ENCODE measurements at places on chromosomes 7 and 10. TPM values are rescaled to one million over a fixed set of nuclear protein-coding genes. Genes with fewer than 3 reads are reported as not detected.

The MRLN gene
- total RNA-seq: not detected

The NPC1L1 gene
- total RNA-seq: not detected

The NPY4R gene
- not detected for total RNA-seq

GRCh38 chr10:95693071-95693667 lies 558 bp downstream of the TCTN3 start:
- no peak for DNase-seq

DNA sequence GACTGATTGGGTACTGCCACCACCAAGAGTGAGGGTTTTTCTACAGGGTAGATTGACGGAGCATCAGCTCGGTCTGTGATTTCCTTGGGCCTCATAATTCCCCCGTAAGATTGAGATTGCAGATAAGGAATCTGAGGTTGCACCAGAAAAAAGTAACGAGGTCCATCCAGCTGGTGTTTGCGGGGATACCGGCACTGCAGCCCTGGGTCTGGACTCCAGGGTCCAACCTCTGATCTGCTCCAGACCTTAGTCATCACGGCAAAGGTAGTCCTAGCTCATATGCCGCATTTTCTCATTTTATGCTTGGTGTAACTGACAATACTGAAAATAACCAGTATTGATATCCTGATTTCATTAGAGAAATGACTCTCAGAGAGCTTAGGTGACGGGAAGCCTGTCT lies 3.9 kb downstream of the CARD11 start:
- DNase-seq: no peak

DNA sequence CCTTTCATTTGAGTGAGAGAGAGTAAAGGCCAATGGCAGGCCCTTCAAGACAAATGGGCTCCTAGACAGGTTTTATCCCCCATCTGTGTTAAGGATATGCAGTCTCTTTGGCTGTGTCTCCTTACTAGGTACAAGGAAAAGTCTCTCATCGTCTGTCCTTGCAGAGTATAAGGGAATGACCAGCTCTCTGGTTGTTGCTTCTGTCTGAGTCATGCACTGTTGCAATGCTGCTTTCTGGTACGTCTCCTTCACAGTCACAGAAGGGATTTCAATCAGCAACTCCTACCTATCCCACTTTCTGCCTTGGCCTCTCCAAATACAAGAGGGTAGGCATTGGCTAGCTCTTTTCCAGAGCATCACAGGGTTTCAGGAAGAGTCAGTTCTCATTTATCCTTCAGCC lies 48.1 kb downstream of the CTTNBP2 start:
- no peak for DNase-seq

Measured in ascending aorta (tissue), 2 donors.